ENCODE measurements at places on chromosomes 16 and 17. TPM values are rescaled to one million over a fixed set of nuclear protein-coding genes. Genes with fewer than 3 reads are reported as not detected.

- DNase-seq = no peak
Measured at GRCh38 chr17:61131585-61131984, 268.1 kb upstream of the TBX2 start.

- no peak for DNase-seq
Measured at GRCh38 chr16:56632156-56632847, at the start of gene MT1M. Gene MT1M (plus strand): TSS chr16:56632659. CDS start chr16:56632732, 73 bp downstream.

GRCh38 chr17:46790216-46790615, 28.3 kb downstream of the WNT3 start:
- DNase-seq = no peak

- no peak for DNase-seq
Measured at GRCh38 chr16:74596586-74596985, 10.3 kb downstream of the GLG1 start.

Gene CD300LB
- total RNA-seq = not detected
